ENCODE measurements at places on chromosomes 13 and 19. TPM values are rescaled to one million over a fixed set of nuclear protein-coding genes. Genes with fewer than 3 reads are reported as not detected.

DNA sequence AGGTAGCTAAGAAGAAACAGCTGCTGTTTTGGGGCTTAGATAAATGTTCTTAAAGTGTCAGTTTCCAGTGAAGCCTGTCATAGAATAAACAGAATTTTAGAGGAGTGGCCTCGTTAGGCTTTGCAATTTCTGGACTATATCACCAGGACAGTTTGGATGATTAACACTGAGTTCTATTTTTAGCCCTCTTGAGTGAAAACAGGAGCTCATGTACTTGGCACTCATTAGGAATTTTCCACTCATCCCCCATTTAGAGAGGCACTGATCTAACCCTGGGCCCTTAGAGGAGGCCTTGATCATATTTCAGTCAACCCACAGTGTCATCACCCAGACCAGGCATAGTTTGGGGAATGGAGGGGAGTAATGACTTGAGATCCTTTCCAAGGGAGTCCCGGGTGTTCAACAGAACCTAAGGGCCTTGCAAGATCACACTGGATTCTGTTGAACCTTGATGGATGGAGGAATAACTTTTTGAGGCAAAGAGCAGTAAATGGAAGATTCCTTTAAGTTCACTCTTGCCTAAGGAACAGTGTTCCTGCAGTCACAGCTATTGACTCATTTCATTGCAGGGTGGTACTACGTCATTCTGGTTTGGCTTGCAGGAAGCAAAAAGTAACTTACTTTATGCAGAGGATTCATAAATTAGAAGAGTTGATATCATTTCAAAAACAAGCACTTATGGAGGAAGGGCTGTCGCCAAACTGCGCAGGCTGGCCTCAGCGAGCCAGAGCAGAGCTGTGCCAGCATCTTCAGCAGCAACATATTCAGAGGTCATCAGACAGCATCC, 160.2 kb downstream of the SLC7A1 start:
- no peak for DNase-seq

DNA sequence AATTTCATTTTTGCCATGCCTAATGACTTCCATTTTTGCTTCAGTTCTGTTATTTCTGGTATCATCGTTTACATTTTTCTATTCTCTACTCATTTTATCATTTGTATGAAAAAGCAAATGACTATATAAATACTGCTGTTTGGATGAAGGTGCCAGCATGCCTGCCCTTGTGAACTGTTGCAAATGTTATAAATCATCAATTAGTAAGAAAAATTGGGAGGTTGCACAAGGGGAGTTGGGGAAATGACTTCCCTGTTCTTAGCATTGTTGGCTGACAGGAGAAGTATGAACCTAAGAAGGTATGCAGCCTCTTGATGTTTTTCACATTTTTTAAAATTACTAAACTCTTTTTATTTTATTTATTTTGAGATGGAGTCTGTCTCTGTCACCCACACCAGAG, 15.1 kb downstream of the SAFB start:
- DNase-seq, result no peak

BICRA gene
- 12.6 TPM for total RNA-seq

DNA sequence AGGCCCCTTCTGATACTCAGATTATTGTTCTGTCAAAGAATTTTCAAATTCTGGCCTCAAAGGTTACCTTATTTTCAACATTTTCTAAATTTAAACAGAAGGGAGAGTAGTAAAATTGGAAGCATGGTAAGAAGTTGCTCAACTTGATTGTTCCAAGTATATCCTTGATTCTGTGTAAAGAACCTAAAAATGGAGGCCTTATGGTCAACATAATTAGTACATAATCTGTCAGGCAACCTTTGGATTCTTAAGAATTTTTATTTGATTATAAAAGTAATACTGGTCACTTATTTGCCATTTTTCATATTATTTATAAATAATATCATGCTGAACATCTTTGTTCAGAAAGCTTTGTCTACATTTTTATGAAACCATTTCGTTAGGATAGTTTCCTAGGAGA, 83.9 kb downstream of the STARD13 start:
- DNase-seq, result no peak

GRCh38 chr13:36555151-36555986, 118.5 kb upstream of the SERTM1 start:
- no peak for DNase-seq

- no peak for DNase-seq
Measured at GRCh38 chr19:35320065-35320713, 8.8 kb upstream of the CD22 start.

All from right atrium auricular region (tissue), 2 donors.